Right cardiac atrium (tissue), 5 donors: ENCODE measurements at places on chromosomes 5 and 9. TPM values are rescaled to one million over a fixed set of nuclear protein-coding genes. Genes with fewer than 3 reads are reported as not detected.

The VLDLR gene
- total RNA-seq = 147 TPM

The BTNL3 gene
- not detected for total RNA-seq

The TAF11L10 gene
- not detected for total RNA-seq

The CSF2 gene
- not detected for total RNA-seq

The ANKRD34B gene
- total RNA-seq = not detected

The FABP6 gene
- not detected for total RNA-seq

The PHF24 gene
- 1.3 TPM for total RNA-seq

The PCDHGC5 gene
- total RNA-seq = 2.3 TPM

The EXD3 gene
- 12.6 TPM for total RNA-seq

The MUSK gene
- 4.7 TPM for total RNA-seq

The IL17B gene
- total RNA-seq = 0.65 TPM

The KLF9 gene
- total RNA-seq = 76.6 TPM

The KCNT1 gene
- total RNA-seq = 0.17 TPM

The HRCT1 gene
- 2.0 TPM for total RNA-seq

The CSF1R gene
- 31.6 TPM for total RNA-seq

The EIF4E1B gene
- not detected for total RNA-seq

The QRFP gene
- total RNA-seq = not detected
